ENCODE measurements at places on chromosomes 4 and X.

GRCh38 chr4:164136180-164136616, 617.7 kb upstream of the SMIM31 start:
- no peak for DNase-seq

GRCh38 chr4:40448875-40449274, 113.7 kb downstream of the CHRNA9 start:
- DNase-seq: no peak

- no peak for DNase-seq
Measured at GRCh38 chrX:68183612-68184214, 249.6 kb downstream of the OPHN1 start.

DNA sequence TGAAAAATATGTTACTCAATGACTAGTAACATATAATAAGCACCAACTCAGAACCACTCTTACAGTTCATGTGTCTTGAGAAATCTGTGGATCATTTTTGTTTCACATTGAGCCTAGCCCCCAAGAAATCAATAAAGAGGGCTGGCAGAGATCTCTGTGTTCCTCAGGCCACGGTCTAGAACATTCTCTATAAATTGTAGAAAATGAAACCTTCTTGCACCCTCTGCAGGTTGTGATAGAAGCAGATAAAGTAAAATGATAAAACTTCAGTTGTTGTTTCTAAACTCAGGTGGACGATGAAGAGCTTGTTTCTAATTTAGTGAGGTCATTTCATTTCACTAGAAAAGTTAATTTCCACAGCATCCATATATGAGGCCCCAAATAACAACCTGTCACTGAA, 182.7 kb downstream of the KIT start:
- DNase-seq: no peak

All from stimulated activated CD8-positive, alpha-beta memory T cell treated with anti-CD3 and anti-CD28 coated beads, Interleukin-4, amount 100 ng/mL, for 4 hours (primary cell).